Stimulated activated naive CD8-positive, alpha-beta T cell treated with anti-CD3 and anti-CD28 coated beads, Interleukin-15, Interleukin-2, amounts not matched to agents 100 U/mL and 50 U/mL, for 24 hours (primary cell): ENCODE measurements at places on chromosomes 2 and 18.

GRCh38 chr2:10832203-10832936 lies 19.8 kb upstream of the PDIA6 start:
- DNase-seq = peak; percentile 84

- no peak for DNase-seq
Measured at GRCh38 chr2:175431101-175431946, 249.8 kb upstream of the ATP5MC3 start.

DNA sequence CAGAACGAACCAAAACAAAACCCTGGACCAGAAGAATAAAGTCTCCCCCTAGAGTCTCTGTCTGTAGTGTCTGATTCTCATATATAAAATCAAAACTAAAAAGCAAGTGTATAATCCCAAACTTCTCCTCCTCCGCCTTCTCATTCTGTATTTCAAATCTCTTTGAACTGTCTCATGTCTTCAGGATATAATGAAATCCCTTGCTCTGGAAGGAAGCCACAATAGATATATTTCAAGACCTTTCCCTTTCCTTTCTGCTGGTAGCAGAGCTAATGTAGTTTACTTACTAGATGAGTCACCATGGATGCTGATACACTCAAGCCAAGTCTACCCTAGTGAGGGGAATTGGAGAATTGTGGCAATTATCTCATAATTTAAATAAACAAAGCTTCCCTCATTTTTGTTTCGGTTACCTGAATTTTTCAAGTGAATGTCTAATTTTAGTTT lies 33.5 kb upstream of the CCDC93 start:
- no peak for DNase-seq

GRCh38 chr2:70939001-70939838 lies 3.5 kb downstream of the ATP6V1B1 start:
- DNase-seq = no peak

- DNase-seq = no peak
Measured at GRCh38 chr2:16784652-16785051, 119.0 kb upstream of the CYRIA start.

GRCh38 chr2:36445185-36445866 lies 89.7 kb downstream of the CRIM1 start:
- no peak for DNase-seq

DNA sequence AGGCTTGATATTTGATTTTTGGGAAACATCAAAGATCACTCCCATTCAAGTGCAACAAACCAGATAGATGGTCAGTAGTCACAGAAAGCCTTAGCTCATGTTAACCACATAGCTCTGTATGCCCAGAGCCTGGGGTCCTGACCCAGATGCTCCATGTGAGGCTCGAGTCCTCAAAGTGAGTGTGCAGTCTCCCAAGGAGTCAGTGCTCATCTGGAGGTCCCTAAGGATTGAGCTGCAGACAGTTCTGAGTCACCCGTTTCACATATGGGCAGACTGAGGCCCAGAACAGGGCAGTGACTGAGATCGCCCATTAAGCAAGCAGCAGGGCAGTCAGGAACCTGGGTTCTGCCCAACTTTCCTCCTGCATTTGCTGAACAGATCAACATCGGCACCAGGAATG lies 9.2 kb downstream of the TMEM37 start:
- DNase-seq = no peak

DNA sequence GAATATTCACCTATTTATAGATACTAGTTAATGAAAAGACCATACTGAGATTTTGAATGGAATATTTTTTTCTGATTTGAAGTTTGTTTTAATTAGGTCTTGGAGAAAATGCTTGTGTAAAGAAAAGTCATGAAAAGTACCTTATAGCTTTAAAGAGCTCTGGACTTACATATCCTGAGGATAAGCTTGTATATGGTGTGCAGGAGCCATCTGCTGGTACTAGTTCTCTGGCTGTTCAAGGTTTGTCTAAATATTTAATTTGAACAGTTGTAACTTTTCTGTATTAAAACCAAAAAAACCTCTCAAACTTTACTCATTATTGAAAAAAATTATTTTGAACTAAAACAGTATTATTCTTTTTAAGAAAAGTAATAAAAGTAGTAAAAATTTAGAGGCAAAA lies 50.1 kb downstream of the UBR3 start:
- no peak for DNase-seq

- DNase-seq = no peak
Measured at GRCh38 chr18:69564602-69565001, 163.9 kb downstream of the DOK6 start.

- no peak for DNase-seq
Measured at GRCh38 chr2:46559261-46559660, 79.9 kb downstream of the TMEM247 start.

DNA sequence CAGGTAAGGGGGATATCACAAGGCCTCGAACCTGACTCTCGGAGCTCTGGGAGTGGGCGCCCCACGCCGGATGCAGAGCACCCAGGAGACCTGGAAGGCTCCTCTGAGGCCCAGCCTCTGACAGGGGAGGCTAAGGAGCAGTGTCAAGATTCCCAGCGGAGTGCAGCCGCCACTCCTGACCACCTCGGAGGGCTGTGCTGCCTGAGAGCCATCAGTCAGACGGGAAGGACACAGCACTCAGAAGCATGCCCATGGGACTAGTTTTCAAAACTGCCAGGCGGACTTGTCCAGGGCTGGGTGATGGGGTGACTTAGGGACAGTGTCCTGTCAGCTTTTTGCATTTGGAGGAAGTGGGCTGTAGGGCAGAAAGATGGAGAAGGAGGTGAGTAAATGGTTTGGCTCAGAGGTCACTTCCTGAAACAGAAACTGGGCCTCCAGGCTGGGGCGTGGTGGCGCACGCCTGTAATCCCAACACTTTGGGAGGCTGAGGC lies 34.6 kb upstream of the B3GNT7 start:
- no peak for DNase-seq

- DNase-seq = no peak
Measured at GRCh38 chr2:60529136-60529784, 24.2 kb downstream of the BCL11A start.
